ENCODE measurements at places on chromosomes 3 and 15.

GRCh38 chr15:68201153-68201878, 3.8 kb downstream of the CALML4 start:
- no peak for DNase-seq

DNA sequence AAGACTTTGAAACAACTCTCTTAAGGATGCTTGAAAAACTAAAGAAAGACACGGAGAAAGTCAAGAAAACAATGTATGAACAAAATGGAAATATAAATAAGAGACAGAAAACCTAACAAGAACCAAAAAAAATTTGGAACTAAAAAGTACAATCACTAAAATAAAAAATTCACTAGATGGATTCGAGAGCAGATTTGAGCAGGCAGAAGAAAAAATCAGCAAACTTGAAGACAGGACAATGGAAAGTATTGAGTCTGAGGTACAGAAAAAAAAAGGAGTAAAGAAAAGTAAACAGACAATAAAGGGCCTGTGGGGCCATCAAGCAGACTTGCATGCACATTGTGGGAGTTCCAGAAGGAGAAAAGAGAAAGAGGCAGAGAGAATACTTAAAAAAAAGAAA, 13.4 kb upstream of the CDAN1 start:
- no peak for DNase-seq

DNA sequence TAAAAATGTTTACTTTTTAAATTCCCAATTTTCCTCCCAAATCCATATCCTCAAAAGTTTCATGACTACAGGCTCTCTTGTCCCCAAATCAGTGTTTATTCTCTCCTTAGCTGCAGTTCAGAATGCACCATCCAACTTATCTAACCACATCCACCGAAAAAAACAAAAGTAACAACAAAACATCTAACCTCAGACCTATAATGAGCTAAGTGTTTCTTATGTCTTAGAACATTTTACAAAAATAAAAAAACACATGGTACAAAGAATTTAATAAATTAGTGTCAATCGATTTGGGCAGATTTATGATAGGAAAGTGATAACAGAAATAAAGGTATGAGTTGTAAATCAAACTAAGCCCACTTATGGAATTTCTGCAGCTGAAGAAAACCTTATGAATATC, 13.6 kb downstream of the SATB1 start:
- DNase-seq: no peak

GRCh38 chr15:92724144-92724543, 68.6 kb upstream of the FAM174B start:
- no peak for DNase-seq

GRCh38 chr15:44066211-44066827, 128.8 kb downstream of the FRMD5 start:
- peak; percentile 63 for DNase-seq

- DNase-seq: no peak
These were observed 48.6 kb downstream of the FOXL2 start for GRCh38 chr3:138898301-138898700.

GRCh38 chr15:85691350-85692240, 103.1 kb downstream of the KLHL25 start:
- peak; percentile 26 for DNase-seq

- no peak for DNase-seq
These were observed 2.2 kb downstream of the ST6GAL1 start for GRCh38 chr3:186932281-186933181.

DNA sequence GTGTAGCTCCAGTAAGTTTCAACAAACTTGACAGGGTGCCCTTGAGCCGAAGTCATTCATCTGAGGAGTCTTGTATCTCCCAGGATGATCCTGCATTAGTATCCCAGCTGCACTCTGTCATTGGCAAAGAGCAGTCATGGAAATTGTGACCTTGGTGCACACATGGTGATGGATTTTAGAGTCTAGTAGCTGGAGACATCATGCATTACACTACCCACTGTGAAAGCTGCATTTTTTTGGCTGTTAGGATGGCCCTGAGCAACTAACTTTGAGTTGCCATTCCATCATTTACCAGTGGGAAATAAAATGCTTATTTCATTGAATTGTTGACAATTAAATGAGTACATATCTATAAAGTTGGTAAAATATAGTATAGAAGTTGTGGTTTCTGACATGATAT, 552.6 kb upstream of the CBLB start:
- no peak for DNase-seq

GRCh38 chr3:16343101-16343500, 78.1 kb downstream of the OXNAD1 start:
- no peak for DNase-seq

DNA sequence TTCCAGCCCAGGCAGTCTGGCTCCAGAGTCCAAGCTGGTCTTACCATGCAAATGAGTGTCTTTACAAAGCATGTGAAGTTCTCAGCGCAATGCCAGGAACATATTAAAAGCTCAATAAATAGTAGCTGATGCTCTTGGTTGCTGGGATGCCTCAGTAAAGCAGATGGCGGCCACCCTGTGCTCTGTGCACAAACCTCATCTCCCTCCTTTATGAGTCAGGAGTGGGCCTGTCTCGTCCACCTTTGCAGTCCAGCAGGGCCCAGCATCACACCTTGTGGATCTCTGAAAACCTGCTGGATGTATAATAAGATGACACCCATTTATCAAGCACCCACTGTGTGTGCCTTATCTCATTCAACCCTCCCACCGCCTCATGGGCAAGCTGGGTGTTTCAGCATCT, 42.7 kb downstream of the FAM174B start:
- no peak for DNase-seq

- DNase-seq: no peak
These were observed 98.7 kb downstream of the TBC1D5 start for GRCh38 chr3:17643691-17644090.

- DNase-seq: no peak
These were observed 10.7 kb downstream of the NFKBIZ start for GRCh38 chr3:101859882-101860448.

DNA sequence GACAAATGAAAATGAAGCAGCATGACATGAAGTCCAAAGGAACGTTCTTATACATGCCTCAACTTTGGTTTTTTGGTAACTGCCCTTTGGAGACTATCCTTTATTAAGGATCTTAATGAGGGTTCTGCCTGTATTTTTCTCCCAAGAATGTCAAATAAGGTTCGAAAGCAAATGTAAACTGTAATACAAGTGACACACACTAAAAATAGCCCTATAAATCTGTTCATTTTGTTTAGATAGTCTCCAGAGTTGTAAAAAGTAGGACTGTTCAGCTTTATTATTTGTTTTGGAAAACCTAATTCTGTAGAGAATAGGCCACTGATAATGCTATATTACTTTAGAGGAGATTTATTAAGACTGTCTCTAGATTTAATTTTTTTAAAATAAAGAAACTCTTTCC, 80.5 kb upstream of the CDIN1 start:
- no peak for DNase-seq

DNA sequence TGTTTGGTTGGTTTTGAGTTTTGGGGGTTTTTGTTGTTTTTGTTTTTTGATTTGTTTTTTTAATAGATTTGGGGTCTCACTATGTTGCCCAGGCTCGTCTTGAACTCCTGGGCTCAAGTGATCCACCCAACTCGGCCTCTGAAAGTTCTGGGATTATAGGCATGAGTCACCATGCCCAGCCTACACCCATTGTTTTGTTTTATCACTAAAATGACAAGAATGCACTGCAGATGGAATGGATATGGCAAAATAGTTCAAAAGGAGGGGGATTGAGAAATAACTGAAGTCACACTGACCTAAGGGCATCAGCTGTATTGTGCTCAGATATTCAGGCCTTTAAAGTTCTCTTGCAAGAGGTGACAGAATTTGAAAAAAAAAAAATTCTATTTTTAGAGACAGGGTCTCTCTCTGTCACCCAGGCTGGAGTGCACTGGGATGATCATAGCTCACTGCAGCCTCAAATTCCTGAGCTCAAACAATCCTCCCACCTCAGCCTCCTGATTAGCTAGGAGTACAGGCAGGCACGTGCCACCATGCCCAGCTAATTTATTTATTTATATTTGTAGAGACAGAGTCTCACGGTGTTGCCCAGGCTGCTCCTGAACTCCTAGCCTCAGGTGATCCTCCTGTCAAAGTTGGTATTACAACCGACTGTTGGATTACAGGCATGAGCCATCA, 4.4 kb upstream of the RASA2 start:
- no peak for DNase-seq

- DNase-seq: no peak
These were observed 60.7 kb downstream of the SEMA3G start for GRCh38 chr3:52384019-52384761.

DNA sequence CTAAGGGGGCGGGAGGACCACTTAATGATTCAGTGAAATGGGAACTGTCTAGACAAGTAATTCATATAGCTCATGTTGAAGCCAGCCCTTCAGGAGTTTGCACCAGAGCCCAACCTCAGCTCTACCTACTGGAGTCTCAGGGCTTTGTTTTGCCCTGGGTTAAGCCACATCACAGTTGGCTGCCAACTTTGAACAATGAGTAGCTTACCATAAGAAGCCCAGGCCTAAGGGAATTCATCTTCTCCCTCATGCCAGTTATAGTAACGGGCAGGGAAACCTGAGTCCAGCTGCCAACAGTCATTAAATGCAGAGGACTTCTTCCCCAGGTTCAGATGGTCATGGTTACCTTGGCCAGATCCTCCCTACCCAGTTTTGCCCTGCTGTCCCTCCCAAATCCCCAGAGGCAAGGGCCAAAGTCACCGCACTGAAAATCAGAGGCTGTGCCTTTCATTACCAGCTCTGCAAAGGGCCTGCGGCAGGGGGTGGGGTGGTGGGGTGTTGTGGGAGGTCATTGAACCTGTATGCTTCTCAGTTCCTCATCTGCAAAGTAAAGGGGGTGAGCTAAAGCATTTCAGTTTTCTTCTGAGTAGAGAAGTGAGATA, 302.2 kb upstream of the NR2E3 start:
- DNase-seq: no peak

- peak; percentile 80 for DNase-seq
These were observed 407.2 kb upstream of the TGFBR2 start for GRCh38 chr3:30199096-30199759.

DNA sequence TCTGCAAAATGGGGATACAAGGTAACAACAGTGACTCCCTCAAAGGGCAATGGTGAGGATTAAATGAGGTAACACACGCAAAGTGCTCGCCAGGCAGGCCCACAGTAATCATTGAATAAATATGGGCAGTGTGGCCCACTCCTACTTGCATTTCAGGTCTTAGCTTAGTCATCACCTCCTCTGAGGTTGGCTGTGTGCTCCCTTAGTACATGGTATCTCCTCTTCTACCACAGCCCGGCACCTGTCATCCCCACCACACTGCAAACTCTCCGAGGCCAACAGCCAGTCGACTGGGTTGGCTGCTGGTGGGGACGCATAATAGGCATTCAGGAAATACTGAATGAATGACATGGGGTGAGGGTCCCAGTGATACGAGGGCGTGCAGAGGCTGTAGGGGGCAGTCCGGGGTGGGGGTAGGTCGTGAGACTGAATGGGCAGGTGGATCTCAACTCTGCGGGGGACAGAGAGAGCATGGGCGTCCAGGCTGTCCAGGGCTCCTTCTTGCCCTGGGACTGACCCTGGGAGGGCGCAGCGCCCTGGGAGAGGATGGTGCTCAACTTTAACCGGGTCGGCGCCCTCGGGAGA, 375 bp upstream of the MYZAP start:
- DNase-seq: peak; percentile 7

DNA sequence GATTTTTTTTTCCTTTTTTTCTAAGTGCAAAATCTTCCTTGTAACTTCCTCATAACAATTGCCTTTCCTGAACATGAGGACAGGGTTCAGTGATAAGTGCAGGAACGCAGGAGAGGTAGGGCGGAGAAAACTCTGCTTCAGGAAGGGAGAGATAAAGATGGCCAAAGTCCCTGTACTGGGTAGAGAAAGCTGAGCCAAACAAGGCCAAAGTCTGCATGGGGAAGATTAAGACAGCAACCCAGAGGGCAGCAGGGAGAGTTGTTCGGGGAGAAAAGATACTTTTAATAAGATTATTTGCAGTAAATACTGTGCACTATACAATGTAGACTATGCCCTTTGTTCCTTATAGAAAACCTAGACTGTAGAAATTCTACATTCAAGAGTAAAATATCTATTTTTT, 55.4 kb upstream of the LRRFIP2 start:
- no peak for DNase-seq

DNA sequence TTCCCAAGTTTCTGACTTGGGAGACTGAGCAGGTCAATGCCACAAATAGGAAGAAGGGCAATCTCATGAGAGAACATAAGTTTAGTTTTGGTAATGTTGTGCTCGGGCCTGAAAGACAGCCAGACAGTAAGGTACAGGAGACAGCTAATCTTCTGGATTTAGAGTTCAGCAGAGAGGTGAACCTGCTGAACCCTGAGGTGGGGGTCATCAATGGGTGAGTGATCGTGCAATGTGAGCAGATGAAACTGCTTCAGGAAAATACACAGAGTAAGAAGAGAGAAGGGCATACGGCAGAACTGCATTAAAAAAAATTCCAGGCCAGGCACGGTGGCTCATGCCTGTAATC, 23.3 kb downstream of the RUBCN start:
- no peak for DNase-seq

GRCh38 chr3:123036352-123037014, 8.9 kb upstream of the SEMA5B start:
- no peak for DNase-seq

DNA sequence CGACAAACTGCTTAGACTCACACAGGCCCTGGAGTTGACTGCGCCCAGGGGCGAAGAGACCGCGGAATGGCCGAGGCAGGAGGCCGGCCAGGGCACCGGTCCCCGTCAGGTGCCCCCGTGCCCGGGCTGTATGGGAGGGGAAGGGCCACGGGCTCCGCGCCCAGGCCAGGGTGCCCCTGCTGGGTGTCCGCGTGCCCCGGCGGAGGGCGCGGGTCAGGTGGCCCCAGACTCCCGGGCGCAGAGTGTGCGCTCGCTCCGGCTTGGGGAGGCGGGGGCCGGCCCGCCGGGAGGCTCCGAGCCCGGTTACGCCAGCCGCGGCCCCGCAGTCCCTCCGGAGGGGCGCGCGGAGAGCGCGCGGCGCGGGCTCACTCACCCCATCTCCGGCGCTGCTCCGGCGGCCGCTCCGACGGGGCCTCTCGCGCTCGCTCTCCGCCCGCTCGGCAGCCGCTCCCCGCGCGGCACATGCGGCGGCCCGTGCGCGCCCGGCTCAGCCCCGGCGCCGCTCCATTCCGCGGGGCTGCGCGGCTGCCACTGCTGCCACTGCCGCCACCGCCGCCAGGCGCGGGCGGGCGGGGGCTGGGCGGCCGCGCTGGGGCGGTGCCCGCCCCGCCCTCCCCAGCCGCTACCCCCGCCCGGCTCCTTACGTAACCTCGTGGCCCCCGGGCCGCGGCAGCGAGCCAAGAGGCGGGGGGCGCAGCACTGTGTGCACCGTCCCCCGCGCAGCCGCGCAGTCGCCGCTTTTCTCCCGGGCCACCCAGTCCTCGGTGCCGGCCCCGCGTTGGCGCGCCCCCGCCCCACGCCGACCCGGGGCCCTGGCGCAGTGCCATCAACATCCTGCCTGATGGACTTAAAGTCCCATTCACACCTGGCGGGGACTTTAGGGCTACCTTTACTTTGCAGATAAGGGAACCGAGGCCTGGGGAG, at the start of gene HOMER2:
HOMER2 (minus strand) TSS at position 563 of the 924 bp plus-strand sequence; CDS start at position 378, 185 bp downstream.
- DNase-seq: peak; percentile 32
